ENCODE measurements at places on chromosomes 1 and 21.

- no peak for DNase-seq
These were observed 203.1 kb downstream of the SIPA1L2 start for GRCh38 chr1:232426801-232427200.

- no peak for DNase-seq
These were observed 472.3 kb upstream of the B3GALT2 start for GRCh38 chr1:193658691-193659090.

- no peak for DNase-seq
These were observed 56.6 kb upstream of the C1orf21 start for GRCh38 chr1:184329962-184330868.

GRCh38 chr1:178057141-178057765, 36.7 kb upstream of the RASAL2 start:
- DNase-seq, result no peak

GRCh38 chr1:101484689-101485338, 248.0 kb downstream of the S1PR1 start:
- no peak for DNase-seq

DNA sequence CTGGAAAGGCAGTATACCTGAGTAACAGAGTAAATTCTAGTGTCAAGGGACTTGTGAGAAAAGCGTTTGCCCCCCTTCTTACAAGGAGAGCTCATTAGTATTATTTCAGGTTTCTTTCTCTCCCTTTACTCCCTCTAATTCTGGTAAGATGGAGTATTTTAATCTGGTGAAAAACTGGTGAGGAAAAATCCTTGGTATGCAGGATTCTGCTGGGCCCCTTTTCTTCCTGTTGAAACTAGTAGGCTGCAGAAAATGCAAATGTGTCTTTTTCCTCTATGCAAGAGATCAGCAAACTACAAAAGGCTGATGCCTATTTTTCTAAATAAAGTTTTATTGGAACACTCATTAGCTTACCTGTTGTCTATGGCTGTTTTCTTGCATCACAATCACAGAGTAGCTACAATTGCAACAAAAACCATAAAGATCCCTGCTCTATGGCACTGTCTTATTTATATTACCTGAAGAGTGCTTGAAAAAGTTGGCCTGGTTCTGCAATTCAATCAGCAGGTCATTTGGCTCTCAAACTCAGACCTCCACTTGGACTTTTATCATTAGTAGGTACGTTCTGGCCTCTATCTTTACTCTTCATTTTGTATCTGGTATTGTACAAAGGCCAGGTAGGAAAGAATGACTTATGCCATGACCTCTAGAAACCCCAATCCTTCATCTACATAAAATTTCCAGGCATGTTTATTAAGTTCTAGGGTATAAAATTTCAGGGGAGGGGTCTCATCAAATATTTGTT, 109.6 kb downstream of the AKT3 start:
- DNase-seq, result no peak

DNA sequence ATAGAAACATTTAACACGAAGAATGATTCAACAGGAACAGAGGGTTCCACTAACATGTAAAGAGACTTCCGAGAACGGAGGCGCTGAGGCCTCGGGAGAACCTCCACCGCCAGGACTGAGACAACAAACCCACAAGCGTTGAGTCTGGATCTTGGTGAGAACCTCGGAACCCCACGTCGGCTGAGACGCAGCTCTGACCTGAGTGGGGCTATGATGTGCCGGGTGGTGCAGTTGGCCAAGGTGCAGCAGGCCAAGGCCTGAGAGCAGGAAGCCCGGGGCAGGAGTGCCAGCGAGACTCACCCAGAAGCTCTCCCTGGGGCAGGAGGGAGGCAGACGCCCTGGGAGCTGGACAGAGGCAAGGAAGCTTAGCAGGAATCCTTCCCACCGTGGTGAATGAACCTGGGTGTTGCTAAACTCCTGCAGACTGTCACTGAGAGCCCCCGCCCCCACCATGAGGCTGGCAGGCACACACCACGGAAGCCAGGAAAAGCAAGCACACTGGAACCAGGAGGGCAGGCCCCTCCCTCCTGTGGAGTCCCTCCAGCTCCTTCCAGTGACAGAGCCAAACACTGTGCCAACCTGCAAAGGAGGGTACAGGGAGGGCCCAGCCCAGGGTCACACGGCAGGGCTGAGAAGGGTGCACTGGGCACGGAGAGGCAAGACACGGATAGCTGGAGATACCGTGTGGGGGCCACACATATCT, 34.8 kb downstream of the WDR4 start:
- DNase-seq, result no peak

Measured in natural killer cell treated with Interleukin-12 subunit alpha and Interleukin-12 subunit beta and Interleukin-15 and Interleukin-18, amount 100 ng/mL, for 72 hours (primary cell).